ENCODE measurements at places on chromosomes 12 and 14. TPM values are rescaled to one million over a fixed set of nuclear protein-coding genes. Genes with fewer than 3 reads are reported as not detected.
A peak's percentile ranks its signal among the peaks of the same experiment; 100 is the strongest.

The TC2N gene
- total RNA-seq: 195 TPM

- H3K27me3 ChIP-seq: no peaks in the 10 kb centered on the region
- DNase-seq: no peak
- H3K4me3 ChIP-seq: no peak overlapping the region
- H3K27ac ChIP-seq: no peak overlapping the region
- no peaks in the 10 kb centered on the region for H3K4me1 ChIP-seq
These were observed 391.3 kb upstream of the FOXG1 start for GRCh38 chr14:28375295-28375694.

The RFLNA gene
- total RNA-seq: not detected

The ERBB3 gene
- 2.5 TPM for total RNA-seq

DNA sequence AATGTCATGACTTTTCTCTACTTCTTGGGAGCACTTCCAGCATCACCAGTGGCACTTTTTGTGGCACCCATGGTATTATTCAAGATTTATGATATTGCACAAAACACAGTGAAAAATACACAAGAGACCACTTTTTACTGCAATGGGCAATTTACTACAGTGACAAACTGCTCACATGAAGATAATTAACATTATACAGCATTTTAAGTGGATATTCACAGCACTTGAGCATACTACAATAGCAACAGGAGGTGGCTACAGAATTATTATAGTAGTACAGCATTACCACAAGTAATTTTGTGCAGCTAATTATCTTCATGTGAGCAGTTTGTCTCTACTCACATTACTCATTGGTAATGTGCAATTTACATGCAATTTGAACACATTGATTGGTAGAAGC lies 18.3 kb downstream of the IL26 start:
- H3K4me3 ChIP-seq: no peak overlapping the region
- peaks cover 39% of the 10 kb centered on the region for H3K27me3 ChIP-seq
- H3K36me3 ChIP-seq: no peaks in the 10 kb centered on the region
- no peak for DNase-seq

DNA sequence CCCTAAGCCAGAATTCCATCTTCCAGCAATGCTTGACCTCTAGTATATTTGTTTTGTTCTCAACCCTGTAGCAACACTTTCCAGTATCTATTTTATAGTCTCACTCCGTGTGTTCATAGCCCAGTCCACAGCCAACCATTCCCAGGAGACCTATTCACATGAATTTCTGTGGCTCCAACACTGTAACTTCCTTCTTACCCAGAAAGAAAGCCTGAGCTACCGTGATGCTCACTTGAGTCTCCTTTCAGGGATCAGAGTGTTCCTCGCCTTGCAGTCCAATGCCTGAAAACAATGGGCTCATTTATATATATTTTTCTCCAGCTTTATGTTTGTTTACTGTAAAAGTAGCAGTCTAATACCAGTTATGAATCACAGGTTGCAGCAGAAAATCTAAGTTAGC lies 645.0 kb upstream of the NOVA1 start:
- no peak overlapping the region for H3K4me3 ChIP-seq
- H3K27ac ChIP-seq: no peak overlapping the region
- H3K36me3 ChIP-seq: no peaks in the 10 kb centered on the region
- DNase-seq: no peak
- H3K4me1 ChIP-seq: no peaks in the 10 kb centered on the region

The DNAAF2 gene
- total RNA-seq: 7.4 TPM

The GZMH gene
- total RNA-seq: 10.7 TPM

DNA sequence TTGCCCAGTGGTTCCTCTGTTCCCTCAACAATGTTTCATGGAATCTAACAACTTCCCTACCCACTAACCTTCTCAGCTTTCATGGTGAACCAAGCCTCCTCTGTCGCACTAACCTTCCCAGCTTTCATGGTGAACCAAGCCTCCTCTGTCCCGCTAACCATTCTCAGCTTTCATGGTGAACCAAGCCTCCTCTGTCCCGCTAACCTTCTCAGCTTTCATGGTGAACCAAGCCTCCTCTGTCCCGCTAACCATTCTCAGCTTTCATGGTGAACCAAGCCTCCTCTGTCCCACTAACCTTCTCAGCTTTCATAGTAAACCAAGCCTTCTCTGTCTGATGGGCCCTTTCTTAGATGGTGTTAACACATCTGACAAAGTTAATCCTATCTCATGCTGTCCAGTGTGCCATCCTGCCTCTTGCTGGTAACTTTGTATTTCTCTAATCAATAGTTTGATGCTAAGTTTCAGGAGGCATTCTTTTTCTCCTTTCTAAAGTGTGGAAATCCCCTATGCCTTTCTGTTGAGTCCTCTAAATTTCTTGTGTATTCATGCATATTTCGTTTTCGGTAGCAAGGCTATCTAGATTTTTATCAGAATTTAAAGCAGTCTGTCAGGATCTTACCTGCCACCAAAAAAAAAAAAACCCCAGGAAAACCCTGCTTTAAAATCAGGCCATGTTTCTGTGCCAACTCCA lies 26.8 kb upstream of the KCNK13 start:
- no peak for DNase-seq
- no peaks in the 10 kb centered on the region for H3K27me3 ChIP-seq
- peak overlapping the region; percentile 20 for H3K27ac ChIP-seq

- no peak overlapping the region for H3K4me3 ChIP-seq
- H3K36me3 ChIP-seq: no peaks in the 10 kb centered on the region
- no peaks in the 10 kb centered on the region for H3K4me1 ChIP-seq
- H3K27me3 ChIP-seq: peaks cover 2% of the 10 kb centered on the region
These were observed 58.2 kb downstream of the GRIP1 start for GRCh38 chr12:66620688-66621087.

DNA sequence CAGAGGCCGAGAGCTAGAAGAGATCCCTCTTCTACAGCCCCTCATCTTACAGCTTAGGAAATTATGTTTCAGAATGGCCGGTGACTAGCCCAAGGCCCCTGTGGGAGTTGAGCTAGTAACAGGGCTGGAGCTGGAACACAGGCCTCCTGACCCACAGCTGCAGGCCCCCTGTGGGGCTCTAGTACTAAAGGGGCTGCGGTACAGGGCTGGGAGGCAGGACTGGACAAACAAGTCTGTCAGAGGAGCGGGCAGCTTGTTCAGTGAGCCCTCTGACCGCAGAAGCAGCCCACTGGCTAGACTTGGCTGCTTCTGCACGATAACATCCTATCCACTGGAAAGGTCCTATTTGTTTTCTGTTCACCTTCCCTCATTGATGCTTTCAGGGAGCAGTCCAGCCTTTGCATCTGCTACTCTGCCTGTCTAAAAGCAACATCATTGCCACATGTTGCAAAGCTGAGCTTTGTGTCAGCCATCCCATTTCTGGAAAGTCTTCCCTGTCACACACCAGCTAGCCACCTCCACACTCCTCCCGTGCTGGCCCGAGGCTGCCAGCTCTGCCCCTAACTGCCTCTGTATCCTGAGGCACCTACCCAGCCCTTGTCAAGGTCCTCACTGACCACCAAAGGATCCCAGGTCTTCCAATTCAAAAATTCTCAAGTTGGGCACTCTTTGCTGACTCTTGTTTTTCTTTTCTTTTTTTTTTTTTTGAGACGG lies 10.2 kb downstream of the PSMC1 start:
- no peak overlapping the region for H3K27ac ChIP-seq
- no peak for DNase-seq
- H3K4me3 ChIP-seq: no peak overlapping the region
- H3K36me3 ChIP-seq: peaks cover 64% of the 10 kb centered on the region

The INHBC gene
- total RNA-seq: not detected

DNA sequence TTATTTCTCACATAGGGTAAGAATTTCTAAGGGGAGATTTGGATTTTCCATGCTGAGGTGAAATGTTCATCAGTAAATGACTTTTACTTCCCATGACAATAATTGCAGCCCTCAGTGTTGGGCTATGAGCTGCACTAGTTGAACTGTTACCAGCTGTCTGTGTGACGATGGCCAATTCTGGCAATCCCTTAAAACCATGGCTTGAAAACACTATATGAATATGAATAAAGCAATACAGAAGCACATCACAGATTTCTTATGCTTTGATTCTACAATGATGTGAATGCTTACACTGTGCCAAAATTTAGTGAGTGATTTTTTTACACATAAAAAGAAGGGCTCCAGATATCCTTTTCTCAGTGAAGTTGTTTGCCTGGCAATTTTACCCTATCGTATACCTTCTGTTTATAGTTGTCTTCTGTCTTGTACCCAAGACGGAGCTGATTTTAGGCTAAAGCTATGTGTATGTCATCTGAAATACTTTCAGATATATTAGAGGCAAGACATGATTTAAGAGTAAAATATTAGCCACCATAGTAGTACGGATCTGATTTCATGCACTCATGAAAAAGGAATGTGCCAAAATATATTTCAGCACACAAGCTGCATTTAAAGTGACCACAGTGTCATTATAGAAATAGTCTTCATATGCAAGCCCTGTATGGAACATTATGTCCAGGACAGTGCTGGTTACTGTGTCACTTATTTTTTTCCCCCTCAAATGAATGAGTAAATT lies 52.0 kb downstream of the SLC38A4 start:
- H3K27me3 ChIP-seq: no peaks in the 10 kb centered on the region
- H3K36me3 ChIP-seq: no peaks in the 10 kb centered on the region
- no peak overlapping the region for H3K27ac ChIP-seq
- DNase-seq: no peak

- H3K27me3 ChIP-seq: peaks cover 4% of the 10 kb centered on the region
- no peak overlapping the region for H3K27ac ChIP-seq
- H3K36me3 ChIP-seq: no peaks in the 10 kb centered on the region
- H3K4me3 ChIP-seq: no peak overlapping the region
- no peaks in the 10 kb centered on the region for H3K4me1 ChIP-seq
- no peak for DNase-seq
These were observed 162.1 kb downstream of the OTOGL start for GRCh38 chr12:80261403-80261802.

The SLCO1B3 gene
- total RNA-seq: not detected

GRCh38 chr12:72995616-72996015 lies 723.4 kb downstream of the TRHDE start:
- H3K4me3 ChIP-seq: no peak overlapping the region
- H3K27ac ChIP-seq: no peak overlapping the region

- no peak overlapping the region for H3K27ac ChIP-seq
- no peaks in the 10 kb centered on the region for H3K27me3 ChIP-seq
- H3K4me3 ChIP-seq: no peak overlapping the region
- H3K36me3 ChIP-seq: no peaks in the 10 kb centered on the region
- DNase-seq: no peak
These were observed 182.2 kb downstream of the CCDC59 start for GRCh38 chr12:82176026-82176425.

GRCh38 chr12:2165021-2165420 lies 112.2 kb downstream of the CACNA1C start:
- H3K4me1 ChIP-seq: no peaks in the 10 kb centered on the region
- no peak overlapping the region for H3K4me3 ChIP-seq
- DNase-seq: no peak
- H3K27me3 ChIP-seq: peaks cover 10% of the 10 kb centered on the region

DNA sequence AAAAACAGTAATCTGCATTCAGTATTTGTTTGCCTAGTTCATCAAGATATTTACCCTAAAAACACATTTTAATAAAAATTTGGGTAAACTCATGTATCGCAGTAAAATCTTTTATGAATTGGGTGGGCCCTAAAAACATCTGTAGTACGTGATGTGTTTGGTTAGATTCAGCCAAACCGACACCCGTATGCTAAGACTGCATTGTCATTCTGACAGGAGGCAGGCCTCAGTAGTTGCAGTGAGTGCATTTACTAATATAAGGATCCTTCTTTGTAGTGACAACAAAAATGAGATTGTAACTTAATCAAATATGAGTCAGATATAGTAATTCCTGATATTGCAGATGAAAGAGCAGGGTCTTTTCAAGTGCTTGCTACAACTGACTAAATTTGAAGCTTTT lies 191.8 kb downstream of the SLC16A7 start:
- H3K4me3 ChIP-seq: no peak overlapping the region
- H3K27me3 ChIP-seq: no peaks in the 10 kb centered on the region
- no peak for DNase-seq
- no peak overlapping the region for H3K27ac ChIP-seq

The CISTR gene
- not detected for total RNA-seq

DNA sequence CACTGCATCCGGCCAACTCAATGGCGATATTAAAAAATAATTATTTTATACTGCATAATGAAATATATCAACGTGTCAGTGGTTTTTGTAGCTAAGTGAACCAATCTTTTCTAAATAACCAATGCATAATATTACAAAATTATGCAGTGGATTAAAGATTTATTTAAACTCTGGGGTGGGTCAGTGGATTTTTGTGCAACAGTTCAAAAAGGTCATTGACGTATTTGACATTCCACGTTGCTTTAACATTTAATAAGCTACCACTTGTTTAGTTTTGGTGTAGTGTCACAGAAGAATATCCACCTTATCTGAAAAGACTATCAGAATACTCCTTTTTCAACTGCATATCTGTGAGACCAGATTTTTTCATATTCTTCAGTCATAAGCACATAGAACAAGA lies 2.6 kb downstream of the ZC3H14 start:
- H3K36me3 ChIP-seq: peaks cover 47% of the 10 kb centered on the region
- H3K4me3 ChIP-seq: no peak overlapping the region
- peaks cover 26% of the 10 kb centered on the region for H3K4me1 ChIP-seq
- peaks cover 11% of the 10 kb centered on the region for H3K27me3 ChIP-seq
- DNase-seq: no peak
- no peak overlapping the region for H3K27ac ChIP-seq
